ENCODE measurements at places on chromosomes 12 and 14. TPM values are rescaled to one million over a fixed set of nuclear protein-coding genes. Genes with fewer than 3 reads are reported as not detected.

Gene AKAP3
- 2.6 TPM for total RNA-seq

- no peak for DNase-seq
Measured at GRCh38 chr14:66395300-66395699, 90.9 kb upstream of the CCDC196 start.

GRCh38 chr12:572532-572899, 90.7 kb downstream of the NINJ2 start:
- DNase-seq = no peak

GRCh38 chr12:79546466-79547043, 144.2 kb downstream of the PAWR start:
- DNase-seq = no peak

GRCh38 chr14:40268236-40268635, 836.0 kb upstream of the FBXO33 start:
- no peak for DNase-seq
